Body of pancreas (tissue), 4 donors: ENCODE measurements at places on chromosomes 16 and 17.

DNA sequence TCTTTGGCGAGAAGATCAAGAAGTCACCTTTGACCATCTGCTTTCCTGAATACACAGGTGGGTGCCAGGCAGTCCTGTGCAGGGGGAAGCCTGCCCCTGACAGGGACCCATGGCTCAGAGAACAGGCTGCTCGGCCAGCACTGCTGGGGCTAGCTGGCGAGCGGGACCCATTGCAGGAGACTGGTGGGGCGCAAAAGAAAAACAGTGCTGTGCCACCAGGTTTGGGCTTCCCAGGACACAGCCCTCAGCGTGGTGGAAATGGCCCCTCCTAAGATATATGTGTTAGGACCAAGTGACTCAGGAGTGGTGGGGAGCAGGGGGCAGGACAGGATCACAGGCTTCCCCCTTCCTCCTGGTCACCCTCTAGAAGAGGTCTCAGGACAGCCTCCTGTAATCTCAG, 73.9 kb downstream of the AMFR start:
- DNase-seq: no peak

- DNase-seq: no peak
These were observed 2.6 kb downstream of the MFSD11 start for GRCh38 chr17:76740329-76741118.

GRCh38 chr16:782258-782657, 5.9 kb downstream of the RPUSD1 start:
- no peak for DNase-seq

GRCh38 chr16:19872179-19872863, 12.3 kb downstream of the GPRC5B start:
- peak; percentile 13 for DNase-seq

GRCh38 chr16:56982695-56983094, 6.7 kb upstream of the NLRC5 start:
- no peak for DNase-seq

DNA sequence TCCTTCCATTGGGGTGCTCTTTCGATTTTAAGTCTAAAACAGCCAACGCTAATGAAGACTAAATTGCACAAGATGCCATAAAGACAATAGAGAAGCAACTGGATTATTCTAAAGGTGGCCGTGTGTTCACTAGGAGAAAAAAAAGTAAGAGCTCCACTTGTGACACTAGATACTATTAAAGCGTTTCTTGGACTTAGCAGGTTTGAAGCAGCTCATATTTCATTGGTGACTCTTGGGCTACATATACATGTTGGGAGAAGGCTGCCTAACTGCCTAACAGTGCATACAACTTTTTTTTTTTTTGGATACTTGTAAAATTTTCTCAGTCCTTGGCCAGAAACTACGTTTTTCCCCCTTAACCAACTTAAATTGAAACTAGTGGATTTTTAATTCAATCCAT, 111.8 kb upstream of the NOG start:
- no peak for DNase-seq

- DNase-seq: no peak
These were observed 553 bp upstream of the CORO6 start for GRCh38 chr17:29623283-29623647.

- no peak for DNase-seq
These were observed 40.8 kb downstream of the YPEL2 start for GRCh38 chr17:59372138-59372751.

- peak; percentile 96 for DNase-seq
These were observed 10.1 kb downstream of the DYNC1LI2 start for GRCh38 chr16:66741169-66741900.

DNA sequence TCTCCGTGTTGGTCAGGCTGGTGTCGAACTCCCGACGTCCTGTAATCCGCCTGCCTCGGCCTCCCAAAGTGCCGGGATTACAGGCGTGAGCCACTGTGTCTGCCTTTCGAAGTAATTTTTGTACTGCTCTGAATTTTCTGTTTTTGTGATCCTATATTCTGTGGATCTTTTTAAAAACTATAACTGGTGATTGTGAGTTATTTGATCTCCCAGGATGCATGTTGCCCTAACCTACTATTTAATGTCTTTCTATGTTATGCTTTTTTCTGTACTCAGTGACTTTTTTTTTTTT, 2.5 kb downstream of the RSPRY1 start:
- no peak for DNase-seq

- no peak for DNase-seq
These were observed 9.5 kb upstream of the ADAM11 start for GRCh38 chr17:44749076-44749979.

- no peak for DNase-seq
These were observed 59.8 kb downstream of the MRM1 start for GRCh38 chr17:36661047-36661666.
